ENCODE measurements at places on chromosomes 16 and 17.

DNA sequence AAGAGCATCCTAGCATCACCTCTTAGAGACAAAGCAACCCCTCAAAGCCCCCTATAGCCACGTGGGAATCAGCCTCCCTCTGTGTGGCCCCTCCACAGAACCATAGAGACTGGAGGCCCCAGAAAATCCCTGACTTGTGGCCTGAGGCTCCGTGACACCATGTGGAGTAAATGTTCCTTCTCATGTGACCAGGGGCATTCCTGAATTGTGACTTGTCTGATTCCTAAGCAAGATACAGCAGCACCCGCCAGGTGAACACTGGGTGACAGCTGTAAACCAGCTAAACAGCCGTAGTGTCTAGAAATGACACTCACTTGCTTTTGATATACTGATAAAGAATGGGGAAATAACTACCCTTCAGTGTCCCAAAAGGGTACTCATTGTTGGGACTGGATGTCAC lies 79.0 kb downstream of the DYNLRB2 start:
- DNase-seq, result no peak

DNA sequence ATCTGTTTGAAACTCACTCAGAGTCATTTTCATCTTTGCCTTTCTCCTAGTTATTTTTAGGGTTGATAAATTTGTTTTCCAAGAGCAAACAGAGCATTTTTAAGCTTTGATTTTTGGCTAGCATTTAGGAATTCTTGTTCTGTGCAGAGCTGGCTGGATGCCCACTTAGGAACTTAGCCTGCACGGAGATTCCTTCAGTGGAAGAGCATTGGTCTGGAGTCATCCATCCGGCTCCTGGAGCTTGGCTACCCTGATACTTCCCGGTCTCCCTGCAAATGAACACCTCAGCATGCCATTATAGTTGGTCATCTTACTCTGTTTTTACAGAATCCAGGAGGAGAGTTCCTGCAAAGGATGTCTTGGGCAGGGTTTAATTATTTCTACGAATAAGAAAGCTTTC lies 57.1 kb downstream of the SPECC1 start:
- no peak for DNase-seq

DNA sequence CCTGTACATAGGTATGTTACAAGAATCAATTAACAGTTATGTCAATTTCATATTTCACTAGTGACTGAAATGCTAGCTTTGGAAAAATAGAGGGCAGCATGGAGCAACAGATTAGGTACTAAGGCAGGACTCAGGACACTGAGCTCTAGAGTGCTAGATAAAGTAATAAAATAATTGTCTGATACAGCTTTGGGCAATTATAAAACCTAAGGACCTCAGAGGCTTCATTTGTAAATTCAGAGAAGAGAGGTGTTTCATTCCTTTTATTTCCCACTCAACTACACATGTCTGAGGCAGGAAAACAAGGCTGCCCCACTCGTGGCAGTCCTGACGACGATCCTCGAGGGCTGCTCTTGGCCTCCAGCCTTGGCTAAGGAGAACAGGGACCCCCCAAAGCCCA lies 81.5 kb downstream of the CA4 start:
- DNase-seq, result no peak

- no peak for DNase-seq
Observed at GRCh38 chr16:85082173-85083050, 29.9 kb downstream of the CIBAR2 start.

DNA sequence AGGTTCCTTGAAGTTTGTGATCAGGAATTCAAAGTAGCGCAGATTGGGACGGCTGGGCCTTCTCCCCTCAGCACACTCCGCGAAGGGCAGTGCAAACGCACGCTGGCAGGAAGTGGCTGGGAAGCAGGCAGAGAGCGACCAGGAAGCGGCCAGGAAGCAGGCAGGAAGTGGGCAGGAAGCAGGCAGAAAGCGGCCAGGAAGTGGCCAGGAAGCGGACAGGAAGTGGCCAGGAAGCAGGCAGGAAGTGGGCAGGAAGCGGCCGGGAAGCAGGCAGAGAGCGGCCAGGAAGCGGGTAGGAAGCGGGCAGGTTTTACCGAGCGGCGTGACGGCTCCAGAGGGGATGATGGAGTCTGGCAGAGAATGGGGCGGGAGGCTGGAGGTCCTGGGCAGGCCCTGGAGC lies 3.2 kb downstream of the DPEP1 start:
- DNase-seq, result no peak

DNA sequence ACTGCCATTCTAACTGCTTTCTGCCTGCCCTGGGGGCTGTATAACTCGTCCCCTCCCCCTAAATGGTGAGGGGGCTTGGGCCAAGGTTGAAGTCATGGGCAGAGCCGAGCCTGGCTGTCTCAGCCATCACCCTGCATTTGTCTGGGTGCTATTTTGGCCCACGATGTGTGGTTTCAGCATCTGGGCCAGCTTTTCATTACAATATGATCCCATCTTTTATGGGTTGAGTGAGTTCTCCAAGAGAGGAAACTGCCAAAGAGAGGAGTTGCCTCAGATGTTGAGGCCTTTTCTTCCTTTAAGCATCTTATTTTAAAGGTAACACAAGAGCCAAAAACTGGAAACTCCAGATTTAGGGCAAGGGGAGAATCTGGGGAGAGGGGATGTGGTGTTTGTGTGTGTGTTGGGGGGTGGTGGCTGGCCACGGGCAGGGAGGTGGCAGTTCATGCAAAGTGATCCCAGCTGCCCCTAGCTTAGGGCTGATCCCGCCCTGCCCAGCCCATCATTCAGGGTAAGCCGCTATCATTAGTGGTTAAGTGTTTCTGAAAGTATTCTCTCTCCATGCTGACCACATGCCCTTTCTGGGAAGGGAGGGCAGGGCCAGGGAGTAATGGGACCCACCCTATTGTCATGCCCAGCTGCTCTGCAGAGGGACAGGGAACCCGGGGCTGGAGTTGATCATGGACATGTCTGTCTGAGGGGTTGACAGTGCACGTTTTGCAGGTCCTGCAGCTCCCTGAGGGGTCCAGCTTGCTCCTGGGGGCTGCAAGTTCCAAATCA lies 83.2 kb upstream of the CLEC18A start:
- no peak for DNase-seq

DNA sequence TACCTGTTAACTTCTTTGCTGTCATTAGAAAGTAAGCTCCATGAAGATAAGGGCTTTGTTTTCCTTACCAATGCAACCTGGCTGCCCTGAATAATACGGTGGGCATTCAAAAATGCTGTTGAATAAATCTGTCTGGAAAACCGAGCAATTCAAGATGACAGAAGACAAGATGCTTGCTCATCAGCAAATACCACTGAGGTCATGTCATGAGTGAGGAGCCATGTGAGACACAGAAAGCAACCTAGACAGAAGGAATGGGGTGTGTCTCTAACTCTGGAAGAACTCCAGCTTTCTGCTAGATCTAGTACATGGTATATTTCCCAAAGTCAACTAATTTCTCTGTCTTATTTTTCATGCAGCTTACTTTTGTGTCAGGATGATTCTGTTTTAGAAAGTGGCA lies 64.2 kb downstream of the STH start:
- no peak for DNase-seq

- no peak for DNase-seq
Observed at GRCh38 chr16:11038777-11039176, 94.4 kb downstream of the CLEC16A start.

GRCh38 chr17:68318103-68318991 lies 27.1 kb downstream of the ARSG start:
- DNase-seq, result peak; percentile 99

GRCh38 chr16:4694642-4695451 lies 1.5 kb downstream of the NUDT16L1 start:
- peak; percentile 11 for DNase-seq

DNA sequence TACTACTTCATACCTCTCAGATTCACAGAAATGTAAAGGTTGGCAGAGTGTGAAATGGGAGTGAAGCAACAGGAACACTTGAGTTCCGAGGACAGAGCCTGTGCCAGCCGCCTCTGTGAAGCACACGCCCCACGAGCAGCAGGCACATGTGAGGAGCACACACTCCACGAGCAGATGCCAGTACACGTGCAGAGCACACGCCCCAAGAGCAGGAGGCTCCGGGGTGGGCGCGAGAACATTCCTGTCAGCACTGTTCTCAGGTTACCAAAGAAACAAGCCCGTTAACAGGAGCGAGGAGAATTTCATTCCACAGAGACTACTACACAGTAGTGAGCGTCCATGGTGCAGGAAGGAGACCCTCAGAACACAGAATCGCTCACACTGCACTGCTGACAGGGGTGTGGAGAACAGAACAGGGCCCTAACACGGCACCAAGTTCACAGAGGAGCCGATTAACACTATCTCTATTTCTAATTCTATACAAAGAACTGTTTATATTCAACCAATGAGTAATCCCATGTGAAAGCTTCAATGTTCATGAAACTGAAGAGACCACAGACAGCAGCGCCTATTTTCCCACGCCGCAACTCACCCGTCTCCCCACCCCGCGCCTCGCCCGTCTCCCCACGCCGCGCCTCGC lies 40.1 kb downstream of the KLHDC4 start:
- no peak for DNase-seq

DNA sequence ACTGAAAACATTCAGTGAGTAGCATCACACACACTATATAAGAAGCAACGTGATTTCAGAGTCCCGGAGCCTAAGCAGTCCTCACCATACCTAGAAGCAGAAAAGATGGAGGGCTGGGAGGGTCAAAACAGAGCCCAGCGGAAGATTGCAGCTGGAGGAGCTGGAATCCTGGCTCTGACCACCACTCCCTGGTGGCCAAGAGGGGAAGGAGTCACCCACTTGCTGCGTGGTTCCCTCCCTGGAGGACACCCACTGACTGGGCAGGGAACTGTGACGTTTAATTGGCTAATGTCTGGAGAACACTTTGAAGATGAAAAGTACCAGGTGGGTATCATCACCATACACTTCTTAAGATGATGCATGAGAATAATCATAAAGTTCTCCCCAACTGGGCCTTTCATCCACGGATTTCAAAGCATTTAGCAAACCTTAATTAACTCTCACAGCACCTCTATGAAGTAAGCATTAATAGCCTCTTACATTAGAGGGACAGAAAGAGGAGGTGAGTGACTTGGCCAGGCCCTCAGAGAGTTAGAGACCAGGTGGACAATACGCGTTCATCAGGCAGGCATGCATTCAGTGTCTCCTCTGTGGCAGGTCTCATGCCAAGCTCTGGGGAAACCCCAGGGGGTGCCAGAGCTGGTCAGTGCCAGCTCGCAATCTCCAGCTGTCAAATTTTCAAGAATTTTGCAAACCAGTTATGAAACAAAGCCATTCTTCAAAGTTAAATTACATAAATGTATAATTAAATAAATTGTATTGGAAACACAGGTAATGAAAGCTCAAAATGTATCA lies 137.9 kb downstream of the AXIN2 start:
- DNase-seq, result no peak
